ENCODE measurements at places on chromosomes 1 and 21.

- no peak for DNase-seq
Observed at GRCh38 chr1:91872559-91873081, 13.3 kb downstream of the TGFBR3 start.

DNA sequence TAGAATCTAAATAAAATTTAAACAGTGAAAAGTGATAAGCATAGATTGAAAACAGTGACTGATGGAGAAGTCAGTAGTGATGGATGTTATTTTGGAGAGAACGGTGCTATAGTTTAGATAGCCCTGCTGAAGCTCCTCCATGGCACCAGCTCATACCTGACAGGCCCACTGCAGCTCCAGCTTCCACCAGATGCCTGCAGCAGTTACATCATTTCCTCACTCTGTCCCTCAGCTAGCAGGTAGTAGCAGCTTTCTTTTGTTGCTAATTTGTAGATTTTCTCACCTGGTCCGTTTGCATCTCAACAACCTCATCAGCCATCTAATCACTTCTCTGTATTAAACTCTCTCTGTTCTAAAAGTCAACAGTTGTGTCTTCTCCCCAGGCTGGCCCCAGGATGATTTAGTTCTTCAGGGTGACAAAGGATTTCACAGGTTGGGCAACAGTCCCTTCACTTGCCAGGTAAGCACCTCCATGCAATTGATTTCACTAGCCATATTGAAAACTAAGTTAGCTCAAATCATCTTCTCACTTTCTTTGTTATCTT lies 128.3 kb downstream of the LMX1A start:
- no peak for DNase-seq

GRCh38 chr21:39004634-39005501 lies 178.4 kb downstream of the PSMG1 start:
- peak; percentile 10 for DNase-seq

DNA sequence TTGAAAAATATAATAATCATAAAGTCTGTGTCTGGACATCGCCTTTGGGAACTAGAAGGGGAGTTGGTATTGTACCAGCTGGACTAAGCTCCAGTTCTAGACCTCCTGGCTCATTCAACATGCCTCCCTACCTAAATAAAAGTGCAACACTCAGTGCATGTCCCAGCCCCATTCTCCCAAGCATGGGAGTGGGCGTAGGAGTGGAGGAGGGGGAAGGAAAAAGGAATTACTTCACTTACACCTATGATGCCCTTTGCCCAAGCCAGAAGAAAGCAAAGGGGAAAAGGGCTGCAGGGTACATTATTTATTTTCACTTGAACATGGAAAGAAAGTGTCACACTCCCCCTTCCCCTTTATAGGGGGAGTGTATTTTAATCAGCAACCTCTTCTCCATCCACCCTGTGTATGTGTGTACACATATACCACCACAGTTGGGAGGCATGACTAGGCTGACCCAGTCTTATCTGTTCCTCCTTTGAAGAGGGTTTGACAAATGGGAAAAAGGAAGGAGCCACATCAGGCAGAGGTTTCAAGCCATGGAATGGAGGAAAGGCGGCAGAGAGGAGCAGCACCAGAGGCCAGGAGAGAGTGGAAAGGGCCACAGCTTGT lies 3.2 kb downstream of the NIT1 start:
- no peak for DNase-seq

DNA sequence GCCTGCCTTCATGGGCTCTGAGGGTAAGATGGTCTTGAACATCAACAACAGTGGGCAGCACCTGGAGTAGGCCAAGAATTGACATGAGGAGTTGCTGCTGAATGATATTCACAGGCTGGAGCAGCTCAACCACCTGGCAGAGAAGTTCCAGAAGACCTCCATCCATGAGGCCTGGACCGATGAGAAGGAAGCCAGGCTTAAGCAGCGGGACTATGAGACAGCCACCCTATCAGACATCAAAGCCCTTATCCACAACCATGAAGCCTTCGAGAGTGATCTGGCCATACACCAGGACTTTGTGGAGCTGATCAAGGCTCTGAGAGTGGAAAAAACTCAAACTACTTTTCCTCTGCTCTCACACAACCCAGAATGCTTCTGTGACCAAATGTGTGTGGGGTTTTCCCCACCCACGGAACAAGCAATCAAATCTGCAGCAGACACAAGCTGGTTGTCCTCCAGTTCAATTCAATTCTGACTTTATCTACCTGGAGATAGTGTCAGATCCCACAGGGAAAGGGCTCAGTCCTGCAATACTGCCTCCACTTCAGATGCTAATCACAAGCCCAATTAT lies 12.1 kb upstream of the EPHA10 start:
- DNase-seq = no peak

DNA sequence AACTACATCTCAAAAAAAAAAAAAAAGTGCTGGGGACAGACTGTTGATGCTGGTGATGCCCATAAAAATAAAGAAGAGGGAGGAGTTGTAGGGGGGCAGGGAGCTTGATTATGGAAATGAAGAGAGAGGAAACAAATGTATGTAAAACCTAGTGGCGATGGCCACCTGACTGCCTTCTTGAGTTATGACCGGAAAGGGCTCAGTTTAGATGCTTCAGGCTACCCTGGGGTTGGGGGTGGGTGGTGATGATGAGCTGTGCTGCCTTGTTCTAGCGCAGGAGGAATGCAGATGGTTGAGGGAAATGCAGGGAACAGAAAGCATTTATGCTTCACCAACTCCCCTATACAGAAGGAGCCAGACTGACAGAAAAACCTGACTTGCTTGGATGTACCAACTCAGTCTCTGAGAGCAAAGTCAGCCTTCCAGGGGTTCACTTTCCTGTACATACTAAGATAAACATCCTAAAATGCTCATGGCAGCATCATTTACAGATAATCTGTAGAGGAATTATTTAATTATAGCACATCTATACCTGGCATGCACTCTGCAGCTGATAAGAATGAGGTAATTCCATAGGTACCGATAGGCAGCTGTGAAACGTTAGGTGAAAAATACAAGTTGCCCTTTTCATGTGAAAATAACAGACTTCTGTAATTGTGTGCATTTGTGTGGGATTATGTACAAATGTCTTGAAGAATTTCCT lies 8.0 kb upstream of the BCAR3 start:
- DNase-seq = no peak

- DNase-seq = no peak
Observed at GRCh38 chr1:211903490-211904245, 73.1 kb upstream of the LPGAT1 start.

DNA sequence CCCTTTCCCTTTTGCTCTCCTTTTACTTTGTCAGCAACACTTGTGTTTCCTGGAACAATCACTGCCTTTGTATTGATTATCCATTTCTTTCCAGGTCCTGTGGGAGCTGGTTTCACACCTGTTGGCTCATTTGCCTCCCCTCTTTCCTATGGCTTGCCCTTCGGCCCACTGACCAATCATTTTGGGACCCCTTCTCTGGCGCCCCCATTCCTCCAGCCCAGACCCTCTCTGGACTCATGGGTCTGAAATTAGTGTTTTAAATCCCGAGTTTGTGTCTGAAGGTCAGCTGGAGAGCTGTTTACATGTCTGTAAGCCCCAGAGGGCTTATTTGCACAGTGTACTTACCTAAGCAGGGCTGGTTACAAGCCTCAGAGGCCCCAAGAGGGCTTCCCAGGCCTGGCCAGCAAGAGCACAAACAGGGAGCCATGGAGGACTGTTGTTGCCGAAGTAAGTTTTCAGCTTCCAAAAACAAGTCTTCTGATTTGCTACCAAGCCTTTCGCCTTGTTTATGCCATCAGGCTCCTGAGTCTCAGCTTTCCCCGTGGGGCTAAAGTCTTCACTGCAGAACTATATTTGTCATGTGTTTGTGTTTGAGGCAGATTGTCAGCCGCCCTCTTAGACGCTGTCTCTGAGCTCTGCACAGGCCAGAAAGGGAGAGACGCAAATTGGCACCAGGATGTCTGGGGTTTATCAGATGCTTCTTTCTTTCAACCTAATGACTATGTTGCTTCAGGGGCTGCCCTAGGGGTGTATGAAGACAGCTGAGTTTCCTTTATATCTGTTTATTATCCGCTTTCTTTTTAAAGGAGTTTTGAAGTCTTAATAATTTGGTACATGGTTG lies 93.0 kb downstream of the ATP1A1 start:
- no peak for DNase-seq

DNA sequence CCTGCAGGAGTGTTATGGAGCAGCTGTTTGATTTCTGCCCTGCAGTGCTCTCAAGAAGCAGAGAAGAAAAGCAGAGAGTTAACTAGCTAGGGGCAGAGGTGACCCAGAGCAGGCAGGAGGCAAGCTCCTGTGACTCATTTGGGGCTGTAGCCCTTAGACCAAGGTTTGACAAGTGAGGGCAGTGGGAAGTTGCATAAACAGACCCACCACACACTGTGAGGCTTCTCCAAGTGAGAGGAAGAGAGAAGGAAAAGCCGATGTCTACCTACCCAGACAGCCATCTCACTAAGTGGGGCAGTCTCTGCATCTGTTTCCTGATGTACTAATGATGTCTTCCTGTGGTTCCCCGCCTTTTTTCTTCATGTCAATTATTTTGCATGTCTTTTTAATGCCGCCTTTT lies 159.9 kb upstream of the NR5A2 start:
- no peak for DNase-seq

DNA sequence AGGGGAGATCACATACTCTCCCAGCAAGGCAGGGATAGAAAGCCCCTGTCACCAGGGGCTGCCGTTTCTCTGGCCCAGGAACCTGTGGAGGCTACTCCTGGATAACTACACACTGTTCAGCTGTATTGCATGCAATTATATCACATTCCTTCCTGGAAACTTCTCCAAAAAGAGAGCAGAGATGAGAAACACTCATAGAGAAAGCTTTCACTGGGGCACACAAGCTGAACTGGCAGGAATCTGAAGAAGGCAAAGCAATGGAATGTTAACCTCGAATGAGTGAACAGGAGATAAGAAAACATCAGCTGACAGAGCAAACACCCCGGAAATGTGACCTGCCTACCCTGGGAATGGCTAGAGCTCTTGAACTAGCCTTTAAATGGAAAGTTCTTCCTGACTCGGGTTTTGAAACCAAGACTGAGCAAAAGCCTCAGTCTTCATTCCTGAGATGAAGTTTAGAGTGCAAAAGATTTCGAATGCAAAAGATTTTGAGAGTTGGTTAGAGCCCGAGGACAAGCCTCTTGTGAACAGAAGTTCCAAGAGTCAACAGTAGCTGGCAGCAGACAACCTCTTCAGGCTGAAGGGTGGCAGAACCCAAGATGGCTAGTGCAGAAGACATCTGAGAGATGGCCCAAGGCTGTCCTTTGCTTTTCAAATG lies 32.3 kb downstream of the CCN1 start:
- peak; percentile 82 for DNase-seq

- DNase-seq = no peak
Observed at GRCh38 chr1:38062361-38063288, 16.0 kb upstream of the POU3F1 start.

GRCh38 chr21:17539743-17540341 lies 27.0 kb downstream of the CXADR start:
- DNase-seq = no peak

- peak; percentile 36 for DNase-seq
Observed at GRCh38 chr1:102790997-102791396, 317.3 kb downstream of the COL11A1 start.

- DNase-seq = no peak
Observed at GRCh38 chr1:246367041-246367440, 140.0 kb downstream of the SMYD3 start.

- DNase-seq = no peak
Observed at GRCh38 chr1:42917241-42917495, 41.5 kb downstream of the SLC2A1 start.

GRCh38 chr1:160949881-160950280 lies 4.7 kb downstream of the ITLN2 start:
- DNase-seq = no peak

- no peak for DNase-seq
Observed at GRCh38 chr1:40450495-40451237, 390 bp downstream of the ZFP69B start.

DNA sequence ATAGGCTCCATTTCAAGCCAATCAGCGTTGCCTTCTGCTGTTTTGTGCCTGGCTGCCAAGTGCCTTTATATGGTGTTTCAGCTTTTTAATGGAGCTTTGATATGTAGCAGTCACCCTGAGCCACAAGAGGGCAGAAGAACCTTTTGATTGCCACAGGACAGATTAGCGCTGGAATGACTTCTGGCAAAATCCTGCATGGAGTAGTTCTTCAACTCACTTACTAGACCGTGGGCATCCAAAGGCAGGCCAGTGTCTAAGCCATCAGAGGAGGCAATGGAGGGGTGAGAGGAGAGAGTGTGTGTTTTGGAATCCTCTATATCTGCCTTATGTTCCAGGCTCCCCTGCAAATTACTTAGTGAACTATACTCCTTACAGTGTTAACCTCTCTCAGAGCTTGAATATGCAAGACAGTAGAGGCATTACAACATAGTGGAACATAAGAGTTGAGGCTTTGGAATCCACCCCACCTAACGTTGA lies 56.2 kb downstream of the ST3GAL3 start:
- peak; percentile 94 for DNase-seq

DNA sequence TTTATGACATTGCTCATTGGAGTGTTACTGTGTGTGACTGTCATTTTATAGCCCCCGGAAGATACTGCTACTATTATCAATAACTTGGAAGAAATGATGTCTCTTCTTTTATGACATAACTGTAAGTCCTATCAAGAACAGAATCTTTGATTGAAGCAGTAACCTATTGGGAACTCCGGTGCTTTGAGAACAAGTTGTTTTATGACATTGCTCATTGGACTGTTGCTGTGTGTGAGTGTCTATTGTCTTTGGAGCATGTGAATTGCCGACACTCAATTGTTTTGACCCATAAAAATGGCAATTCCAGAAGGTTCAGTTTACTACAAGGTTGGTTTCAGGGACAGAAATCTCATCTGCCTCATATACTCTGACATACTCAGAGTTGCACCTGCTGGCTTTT lies 8.0 kb downstream of the KCNK1 start:
- DNase-seq = no peak

GRCh38 chr1:203505526-203506204 lies 11.7 kb downstream of the OPTC start:
- DNase-seq = no peak

DNA sequence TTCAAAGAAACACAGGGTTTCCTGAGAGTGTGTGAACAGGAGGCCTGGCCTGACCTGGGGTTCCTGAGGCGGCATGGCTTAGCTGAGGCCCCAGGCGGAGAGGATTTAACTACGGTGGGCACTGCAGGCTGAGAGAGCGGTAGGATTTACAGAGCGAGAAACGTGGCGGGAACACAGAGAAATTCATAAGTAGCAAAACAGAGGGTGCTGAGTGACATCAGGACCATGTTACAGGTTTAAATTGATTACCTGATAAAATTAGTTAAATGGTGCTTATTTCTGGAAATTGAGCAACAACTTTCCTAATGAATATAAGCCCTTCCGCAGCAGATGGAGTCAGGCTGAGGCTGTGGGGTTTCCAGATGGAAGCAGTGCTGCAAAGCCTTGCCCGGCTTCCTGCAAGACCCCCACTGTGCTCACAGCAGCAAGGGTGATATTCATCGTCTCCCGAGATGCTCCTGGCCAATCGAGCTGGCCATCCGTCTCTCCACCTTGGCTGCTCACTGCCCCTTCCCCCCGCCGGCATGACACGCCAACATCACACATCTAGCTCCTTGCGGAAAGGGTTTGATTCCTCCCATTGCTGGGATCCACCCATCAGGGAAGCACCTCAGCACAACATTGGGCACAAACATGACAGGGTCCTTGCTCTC lies 69.4 kb upstream of the MORC3 start:
- DNase-seq = no peak
